D721Med (cell line): ENCODE measurements at places on chromosomes 16 and 17.
A peak's percentile ranks its signal among the peaks of the same experiment; 100 is the strongest.

DNA sequence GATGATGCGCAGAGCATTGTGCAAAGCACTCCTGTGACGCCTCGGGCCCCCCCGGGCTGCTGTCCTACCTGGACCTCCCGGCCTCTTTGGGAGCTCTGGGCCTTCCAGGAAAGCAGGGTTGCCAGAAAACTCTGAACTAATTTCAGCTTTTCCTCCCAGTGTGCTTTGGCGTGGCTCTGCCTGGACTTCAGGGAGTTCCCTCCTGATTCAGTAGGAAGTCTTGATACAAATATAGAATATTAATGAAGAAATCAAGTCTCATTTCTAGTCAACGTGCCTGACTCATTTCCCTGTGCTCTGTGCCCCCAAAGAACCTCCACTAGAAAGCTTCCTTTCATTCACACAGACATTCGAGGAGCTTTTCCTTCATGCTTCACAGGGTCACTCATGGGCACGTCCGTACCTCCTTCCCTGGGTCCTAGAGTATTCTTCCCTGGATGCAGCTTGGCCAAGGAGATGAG, 84.0 kb upstream of the NOL11 start:
- DNase-seq: no peak

- no peak for DNase-seq
Observed at GRCh38 chr16:21028728-21029127, 121.9 kb downstream of the DNAH3 start.

- DNase-seq: no peak
Observed at GRCh38 chr16:1532081-1532760, 1.2 kb upstream of the TMEM204 start.

DNA sequence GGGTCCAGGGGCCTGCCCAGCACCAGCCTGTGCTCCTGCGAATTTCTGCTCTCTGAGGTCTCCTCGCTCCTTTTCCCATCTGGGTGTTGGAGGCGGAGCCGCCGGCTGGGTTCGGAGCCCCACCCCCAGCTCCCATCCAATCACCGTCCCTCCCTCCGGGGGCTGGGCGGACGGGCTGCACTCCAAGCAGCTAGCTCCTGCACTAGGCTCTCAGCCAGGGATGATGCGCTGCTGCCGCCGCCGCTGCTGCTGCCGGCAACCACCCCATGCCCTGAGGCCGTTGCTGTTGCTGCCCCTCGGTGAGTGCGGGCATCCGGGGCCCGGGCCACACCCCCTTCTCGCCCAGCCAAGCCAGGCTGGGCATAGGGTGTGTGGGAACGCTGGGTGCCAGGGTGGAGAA, at the start of gene NRN1L:
TSS of gene NRN1L (plus strand) at position 202 of the 400 bp plus-strand sequence. CDS start at position 221, 19 bp downstream.
- peak; percentile 65 for DNase-seq

DNA sequence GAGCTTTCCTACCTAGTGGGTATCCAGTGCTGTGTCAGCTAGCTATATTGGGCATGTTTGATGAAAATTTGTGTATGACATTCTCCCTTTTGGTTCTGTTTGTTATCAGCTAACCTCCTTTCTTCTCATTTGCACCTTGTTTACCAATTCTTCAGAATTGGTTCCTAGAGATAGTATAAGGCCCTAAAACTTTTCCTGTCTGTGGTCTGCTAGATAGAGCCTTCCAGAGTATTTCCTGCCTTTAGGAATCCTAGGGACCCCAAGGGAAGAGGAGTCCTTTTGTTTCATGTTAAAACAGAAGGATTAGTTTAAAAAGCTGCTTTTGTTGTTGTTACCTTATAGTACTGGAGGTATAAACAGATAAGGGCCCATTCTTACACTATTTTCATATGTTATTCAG, 11.5 kb downstream of the MAP3K3 start:
- no peak for DNase-seq

DNA sequence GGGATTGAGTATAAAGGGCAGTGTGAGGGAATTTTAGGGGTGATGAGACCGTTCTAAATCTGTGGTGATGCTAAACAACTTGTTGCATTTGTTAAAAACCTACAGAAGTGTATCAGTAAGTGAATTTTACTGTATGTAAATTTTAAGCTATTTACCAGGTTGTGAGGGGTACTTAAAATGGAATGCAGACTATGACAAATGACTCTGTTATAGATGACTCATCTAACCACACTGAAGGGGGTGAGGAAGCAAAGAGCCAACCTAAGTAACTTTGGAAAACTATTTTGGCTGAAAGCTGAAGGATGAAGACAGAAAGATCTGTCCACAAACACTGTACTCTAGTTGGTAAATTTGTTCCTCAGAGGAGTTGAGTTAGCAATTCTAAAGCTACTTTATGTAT, 5.3 kb upstream of the MKS1 start:
- no peak for DNase-seq

- no peak for DNase-seq
Observed at GRCh38 chr17:75558666-75559530, 28.7 kb upstream of the MYO15B start.

GRCh38 chr17:28484296-28484695, 10.9 kb downstream of the SLC13A2 start:
- no peak for DNase-seq

- DNase-seq: no peak
Observed at GRCh38 chr17:75289832-75290337, 652 bp upstream of the SLC25A19 start.

DNA sequence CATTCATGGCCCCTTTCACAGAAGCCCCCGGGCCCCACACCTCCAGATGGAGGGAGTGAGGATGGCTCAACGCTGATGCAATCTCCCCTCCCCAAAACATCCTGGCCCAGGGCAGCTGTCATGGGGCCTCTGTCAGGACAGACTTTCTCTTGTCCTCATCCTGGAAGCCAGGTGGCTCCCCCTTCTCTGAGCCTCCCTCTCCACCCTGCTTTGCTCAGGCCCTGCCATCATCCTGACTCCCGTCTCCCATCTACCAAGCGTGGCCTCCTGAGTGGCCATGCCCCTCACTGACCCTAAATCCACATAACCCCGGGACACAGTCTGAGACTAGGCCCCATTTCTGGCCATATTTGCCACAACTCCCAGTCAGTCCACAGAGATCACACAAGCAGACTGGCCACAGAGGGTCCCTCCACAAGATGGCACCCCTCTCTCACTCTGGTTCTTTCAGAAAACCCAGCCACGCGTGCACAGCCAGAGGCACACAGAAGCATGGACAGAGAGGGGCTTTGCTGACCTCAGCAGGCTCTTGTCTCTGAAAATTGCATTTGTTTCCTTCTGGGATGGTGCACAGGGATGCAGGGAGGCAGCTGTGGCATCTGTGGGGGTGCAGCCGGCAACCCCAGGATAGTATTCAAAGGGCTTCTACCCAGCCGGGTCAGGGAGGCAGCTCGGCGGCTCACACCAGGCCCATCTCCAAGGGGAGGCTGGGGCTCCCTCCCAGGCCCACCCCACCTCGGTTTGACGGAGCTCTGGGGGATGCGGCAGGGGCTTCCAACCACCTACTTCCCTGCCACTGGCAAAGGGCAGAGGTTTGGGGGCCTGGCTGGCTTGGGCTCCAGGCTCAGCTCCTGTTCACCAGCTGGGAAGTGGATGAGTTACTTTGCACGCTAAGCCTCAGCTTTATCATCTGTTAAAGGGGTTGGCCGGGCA, 16.9 kb downstream of the DOC2B start:
- DNase-seq: peak; percentile 86

- DNase-seq: no peak
Observed at GRCh38 chr16:48123104-48123788, 32.5 kb downstream of the ABCC12 start.

DNA sequence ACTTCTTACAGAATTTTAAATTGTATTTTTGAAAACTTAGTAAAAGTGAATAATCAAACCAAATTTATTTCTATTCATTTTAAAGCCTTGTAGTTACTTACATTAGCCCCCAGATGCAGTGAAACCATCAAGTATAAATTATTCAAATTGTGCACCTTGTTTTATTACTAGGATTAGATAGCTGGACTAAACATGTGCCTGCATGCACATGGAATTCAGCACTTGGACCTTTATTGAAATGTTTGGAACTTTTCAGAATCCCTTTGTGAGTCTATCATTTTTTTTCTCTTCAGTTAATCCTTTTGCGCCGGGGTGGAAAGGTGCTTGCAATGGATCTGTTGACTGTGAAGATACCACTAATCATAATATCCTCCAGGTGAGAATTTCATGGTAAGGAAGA, 4.7 kb downstream of the ZPBP2 start:
- DNase-seq: no peak

DNA sequence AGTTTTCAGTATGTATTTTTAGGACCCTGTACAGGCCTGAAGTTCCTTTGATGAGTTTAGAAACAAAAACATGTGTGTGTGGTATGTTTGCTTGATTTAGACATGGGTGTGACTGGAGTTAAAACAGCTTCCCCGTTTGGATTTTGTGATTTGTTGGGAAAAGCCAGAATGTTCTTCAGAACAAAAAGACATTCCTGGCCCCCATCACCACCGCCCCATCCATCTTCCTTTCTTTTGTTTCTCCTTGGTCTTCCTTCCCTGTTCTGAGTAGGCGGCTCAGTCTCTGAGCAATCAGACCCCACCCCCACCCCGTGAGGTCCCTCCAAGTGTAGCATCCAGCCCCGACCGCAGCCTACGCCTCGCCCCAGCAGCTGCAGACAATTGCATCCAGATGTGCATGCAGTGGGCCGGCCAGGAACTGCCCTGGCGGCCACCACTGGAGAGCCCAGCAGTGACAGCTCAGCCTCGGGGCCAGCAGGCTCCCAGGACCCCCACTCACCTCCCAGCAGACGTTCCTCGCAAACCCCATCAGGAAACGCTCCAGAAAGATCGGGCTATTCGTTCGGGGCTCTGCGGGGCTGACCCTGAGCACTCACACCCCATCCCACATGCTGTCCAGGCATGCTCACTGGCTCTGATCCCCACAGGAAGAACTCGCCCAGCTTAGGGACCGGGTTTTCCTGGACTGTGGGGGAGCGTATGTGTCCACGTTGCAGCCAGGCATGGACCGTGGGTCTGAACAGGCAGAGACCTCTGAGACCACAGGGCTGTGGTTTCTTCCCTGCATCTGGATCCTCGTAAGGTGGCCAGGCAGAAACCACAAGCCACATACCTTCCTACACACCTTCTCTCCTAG, 99.8 kb upstream of the CDH5 start:
- DNase-seq: no peak

DNA sequence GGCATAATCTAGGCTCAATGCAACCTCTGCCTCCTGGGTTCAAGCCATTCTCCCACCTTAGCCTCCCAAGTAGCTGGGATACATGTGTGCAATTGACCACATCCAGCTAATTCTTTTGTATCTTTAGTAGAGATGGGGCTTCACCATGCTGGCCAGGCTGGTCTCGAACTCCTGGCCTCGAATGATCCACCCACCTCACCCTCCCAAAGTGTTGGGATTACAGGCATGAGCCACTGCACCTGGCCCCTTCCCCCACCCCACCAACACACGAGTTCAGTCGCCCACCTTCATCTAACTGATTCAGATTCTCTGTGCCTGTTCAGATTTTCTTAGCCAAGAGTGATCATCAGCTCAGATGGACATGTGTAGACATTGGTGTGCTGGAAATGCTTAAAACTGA, 25.0 kb upstream of the METTL9 start:
- DNase-seq: no peak

DNA sequence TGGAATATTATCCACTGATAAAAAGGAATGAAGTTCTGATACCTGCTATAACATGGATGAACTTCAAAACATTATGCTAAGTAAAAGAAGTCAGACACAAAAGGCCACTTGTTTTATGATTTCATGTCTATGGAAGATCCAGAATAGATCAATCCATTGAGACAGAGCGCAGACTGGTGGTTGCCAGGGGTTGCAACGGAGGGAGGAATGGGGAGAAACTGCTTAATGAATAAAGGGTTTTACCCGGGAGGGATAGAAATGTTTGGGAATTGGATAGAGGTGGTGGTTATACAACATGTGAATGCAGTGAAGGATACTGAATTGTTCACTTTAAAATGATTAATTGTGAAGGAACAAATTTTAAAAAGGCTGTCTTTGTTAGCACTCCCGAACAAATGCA, 30.2 kb downstream of the WDR59 start:
- no peak for DNase-seq

GRCh38 chr16:65136681-65137080, 14.8 kb upstream of the CDH11 start:
- no peak for DNase-seq

DNA sequence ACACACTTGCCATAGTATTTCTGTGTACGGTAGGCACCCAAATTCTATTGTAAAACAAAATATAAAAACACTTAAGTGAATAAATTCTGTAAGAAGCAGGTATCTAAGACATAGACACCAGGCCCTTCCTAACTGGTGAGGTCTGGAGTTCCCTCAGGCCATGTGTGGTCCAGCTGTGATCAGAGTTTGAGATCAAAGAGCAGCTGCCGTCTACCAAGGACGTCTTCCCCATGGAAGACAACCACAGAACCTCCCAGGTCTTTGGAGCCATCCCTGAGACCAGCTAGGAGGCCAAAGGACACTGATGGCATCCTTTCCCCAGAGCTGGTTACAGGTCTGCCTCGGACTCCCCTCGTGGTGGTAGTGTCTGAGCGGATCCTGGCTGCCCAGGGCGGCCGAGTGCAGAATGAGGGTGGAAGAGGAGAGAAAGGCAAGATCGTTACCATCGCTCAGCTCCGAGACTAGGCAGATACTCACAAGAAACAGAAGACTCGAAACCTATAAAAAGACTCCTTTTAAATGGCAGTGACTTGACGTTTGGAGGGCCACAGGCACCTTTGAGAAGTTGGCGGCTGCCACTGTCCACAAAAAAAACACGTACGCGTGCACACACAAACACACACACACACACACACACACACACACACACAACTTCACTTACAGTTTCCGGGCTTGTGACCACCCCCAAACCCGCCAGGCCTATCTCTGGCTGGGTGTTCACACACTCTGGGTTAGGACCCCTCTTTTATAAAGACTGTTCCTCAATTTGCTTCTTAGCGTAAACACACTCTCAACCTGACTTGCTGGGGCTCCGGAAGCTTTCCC, 7.5 kb downstream of the TIMP2 start:
- DNase-seq: no peak

DNA sequence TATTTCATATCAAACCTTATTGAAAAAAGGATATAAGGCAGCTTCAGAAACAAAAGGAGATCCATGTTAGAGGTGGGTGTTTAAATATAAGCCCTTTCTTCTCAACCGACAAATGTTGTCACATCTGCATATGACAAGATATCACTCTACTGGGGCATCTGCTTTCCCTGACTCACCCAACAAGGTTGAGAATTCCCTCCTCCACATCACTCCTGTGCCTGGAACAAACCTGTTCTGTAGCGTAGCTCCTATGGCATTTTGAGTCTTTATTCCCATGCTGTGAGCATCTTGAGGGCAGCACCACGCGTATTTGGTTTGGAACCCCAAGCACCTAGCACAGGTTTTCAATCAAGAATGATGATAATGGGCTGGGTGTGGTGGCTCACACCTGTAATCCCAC, 59.4 kb upstream of the ZFHX3 start:
- DNase-seq: no peak

DNA sequence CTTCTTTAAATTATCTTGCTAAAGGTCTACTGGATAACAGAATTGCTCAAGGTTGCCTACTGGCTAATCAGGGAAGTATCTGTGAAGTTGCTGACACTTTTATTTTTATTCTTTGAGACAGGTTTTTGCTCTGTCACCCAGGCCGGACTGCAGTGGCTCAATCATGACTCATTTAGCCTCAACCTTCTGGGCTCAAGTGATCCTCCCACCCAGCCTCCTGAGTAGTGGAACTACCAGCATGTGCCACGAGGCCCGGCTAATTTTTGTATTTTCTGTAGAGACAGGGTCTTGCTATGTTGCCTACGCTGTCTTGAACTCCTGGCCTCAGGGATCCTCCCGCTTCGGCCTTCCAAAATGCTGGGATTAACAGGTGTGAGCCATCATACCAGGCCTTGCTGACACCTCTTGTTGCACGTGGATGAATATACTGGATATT, 43.1 kb downstream of the GLG1 start:
- no peak for DNase-seq
